NCI-H1417 (cell line): ENCODE measurements at places on chromosomes 4 and X.

DNA sequence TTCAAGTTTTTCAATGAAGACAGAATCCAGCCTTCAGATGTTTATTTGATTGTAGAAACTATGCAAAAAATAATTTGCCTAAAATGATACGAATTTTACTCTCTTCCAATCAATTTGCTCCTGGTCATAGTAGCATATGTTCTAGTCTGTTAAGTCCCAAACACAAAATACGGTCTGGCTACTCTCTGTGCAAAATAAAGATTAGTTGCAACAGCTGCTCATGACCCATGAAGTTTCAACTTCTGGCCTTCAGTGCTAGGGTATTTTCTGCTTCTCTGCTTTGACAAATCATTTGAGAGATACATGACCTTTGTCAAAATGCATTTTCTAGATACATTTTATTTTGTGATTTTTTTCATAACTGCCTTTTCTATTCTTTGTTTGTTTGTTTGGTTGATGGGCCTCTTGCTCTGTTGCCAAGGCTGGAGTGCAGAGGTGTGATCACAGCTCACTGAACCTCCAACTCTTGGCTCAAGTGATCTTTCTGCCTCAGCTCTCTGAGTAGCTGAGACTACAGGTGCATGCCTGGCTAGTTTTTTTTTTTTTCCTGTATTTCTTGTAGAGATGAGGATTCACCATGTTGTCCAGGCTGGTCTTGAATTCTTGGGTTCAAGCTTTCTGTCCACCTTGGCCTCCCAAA, 55.2 kb downstream of the TACR3 start:
- DNase-seq = no peak

GRCh38 chr4:24831637-24832036, 36.3 kb downstream of the SOD3 start:
- peak; percentile 20 for DNase-seq

DNA sequence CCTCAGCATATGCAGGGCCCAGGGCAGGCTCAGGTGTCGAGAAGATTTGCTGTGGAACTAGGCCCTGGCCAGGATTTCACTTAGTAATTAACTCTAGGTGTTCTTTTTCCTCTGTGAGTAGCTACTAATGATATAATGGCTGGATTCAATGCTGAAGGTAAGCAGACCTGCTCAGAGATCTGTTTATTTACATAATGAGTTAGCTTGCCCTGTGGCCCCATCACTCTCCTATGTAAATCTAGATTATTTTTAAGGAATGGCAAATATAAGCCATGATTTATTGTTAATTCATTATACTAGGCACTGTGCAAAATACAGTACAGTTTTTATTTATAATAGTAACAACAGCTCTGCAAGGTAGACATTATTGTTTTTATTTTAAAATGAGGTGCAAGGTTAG, 117.2 kb downstream of the IRF2 start:
- peak; percentile 3 for DNase-seq

DNA sequence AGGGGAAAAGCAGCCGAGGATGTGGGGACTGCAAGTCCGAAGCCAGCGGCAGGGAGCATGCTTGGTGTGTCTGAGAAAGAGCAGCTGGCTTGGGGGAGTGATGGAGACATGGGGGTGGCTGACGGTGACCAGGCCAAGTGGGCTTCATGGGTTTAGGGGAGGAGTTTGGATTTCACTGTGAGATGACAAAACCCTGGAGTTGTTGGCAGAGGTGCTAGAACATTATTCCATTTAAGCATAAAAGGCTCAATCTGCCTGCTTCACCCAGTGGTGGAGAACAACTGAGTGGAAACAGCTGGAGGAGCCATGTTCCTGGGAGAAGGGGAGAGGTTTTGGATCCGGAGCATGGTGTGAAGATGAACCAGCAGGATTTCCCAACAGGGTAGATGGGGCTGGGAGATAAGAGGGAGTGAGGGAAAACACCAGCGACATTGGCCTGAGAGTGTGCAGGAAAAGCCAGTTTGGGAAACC, 318.0 kb upstream of the TAPT1 start:
- DNase-seq = no peak

- DNase-seq = no peak
Observed at GRCh38 chr4:179486570-179487335, 2044.5 kb upstream of the AGA start.

GRCh38 chr4:56786955-56787354, 34.5 kb downstream of the SPINK2 start:
- no peak for DNase-seq

DNA sequence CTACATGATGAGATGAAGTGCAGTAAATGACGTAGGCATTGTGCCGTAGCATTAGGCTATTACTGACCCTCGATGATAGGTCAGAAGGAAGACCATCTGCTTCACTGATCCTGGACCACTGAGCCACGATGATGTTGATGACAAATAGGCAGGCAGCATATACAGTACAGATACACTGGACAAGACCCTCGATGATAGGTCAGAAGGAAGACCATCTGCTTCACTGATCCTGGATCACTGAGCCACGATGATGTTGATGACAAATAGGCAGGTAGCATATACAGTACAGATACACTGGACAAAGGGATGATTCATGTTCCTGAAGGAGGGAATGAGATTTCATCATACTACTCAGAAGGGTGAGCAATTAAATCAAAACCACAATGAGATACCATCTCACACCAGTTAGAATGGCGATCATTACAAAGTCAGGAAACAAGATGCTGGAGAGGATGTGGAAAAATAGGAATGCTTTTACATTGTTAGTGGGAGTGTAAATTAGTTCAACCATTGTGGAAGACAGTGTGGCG, 50.9 kb downstream of the BEND4 start:
- DNase-seq = no peak

- no peak for DNase-seq
Observed at GRCh38 chrX:6708676-6709380, 173.9 kb upstream of the VCX3A start.

DNA sequence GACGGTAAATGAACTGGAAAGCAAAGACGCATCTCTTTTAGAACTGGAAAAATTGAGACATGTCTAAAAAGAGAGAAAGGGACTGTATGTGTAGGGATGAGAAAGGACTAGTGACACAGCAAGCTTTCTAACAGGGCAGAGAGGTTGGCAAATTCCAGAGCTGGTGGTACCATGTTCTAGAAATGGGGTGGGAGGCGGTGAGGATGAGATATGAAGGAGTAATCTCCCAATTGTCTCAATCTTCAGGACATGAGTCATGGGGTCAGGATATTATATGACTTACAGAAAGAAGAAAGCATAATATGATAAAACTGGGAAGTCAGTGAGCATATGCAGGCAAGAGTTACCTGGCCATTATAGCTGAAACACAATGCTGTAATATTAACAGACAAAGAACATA, 14.2 kb downstream of the TAB3 start:
- peak; percentile 31 for DNase-seq

DNA sequence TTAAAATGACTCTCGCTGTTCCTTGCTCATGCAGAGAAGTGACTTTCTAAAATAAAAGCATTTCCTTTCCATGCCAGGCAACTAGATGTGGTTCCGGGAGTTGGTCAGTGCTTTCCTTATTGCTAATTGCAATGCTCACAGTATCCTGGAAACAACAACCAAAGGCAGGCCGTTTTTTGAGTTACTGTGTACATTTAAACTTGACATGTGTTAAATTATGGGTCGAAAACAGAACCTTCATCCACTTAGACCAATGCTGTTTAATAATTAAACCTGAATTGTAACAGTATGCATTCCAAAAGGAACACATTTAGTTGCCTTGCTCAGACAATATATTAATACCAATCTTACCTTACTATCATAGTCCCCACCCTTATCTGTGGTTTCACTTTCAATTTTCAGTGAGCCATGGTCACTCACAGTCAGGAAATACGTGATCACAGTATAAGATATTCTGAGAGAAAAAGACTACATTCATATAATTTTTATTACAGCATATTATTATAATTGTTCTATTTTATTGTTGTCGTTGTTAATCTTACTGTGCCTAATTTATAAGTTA, 102.6 kb downstream of the HS6ST2 start:
- DNase-seq = no peak

- DNase-seq = no peak
Observed at GRCh38 chr4:98573791-98574190, 84.6 kb downstream of the TSPAN5 start.

- no peak for DNase-seq
Observed at GRCh38 chr4:39278476-39278875, 87.7 kb downstream of the RFC1 start.

DNA sequence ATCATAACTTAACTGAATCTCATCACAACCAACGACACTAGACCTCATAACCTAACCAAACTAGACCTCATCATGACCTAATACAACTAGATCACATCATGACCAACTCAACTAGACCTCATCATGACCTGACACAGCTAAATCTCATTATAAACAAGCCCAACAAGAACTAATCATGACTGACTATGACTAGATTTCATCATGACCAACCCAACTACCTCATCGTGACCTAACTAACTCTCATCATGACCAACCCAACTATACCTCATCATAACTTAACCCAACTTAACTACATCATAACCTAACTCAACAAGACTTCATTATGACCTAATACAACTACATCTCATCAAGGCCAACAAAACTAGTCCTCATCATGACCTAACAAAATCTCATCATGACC, 86.8 kb downstream of the DHRSX start:
- no peak for DNase-seq

GRCh38 chr4:3013839-3014350, 50.5 kb downstream of the GRK4 start:
- no peak for DNase-seq

GRCh38 chr4:23084559-23085248, 392.0 kb downstream of the GBA3 start:
- DNase-seq = no peak

DNA sequence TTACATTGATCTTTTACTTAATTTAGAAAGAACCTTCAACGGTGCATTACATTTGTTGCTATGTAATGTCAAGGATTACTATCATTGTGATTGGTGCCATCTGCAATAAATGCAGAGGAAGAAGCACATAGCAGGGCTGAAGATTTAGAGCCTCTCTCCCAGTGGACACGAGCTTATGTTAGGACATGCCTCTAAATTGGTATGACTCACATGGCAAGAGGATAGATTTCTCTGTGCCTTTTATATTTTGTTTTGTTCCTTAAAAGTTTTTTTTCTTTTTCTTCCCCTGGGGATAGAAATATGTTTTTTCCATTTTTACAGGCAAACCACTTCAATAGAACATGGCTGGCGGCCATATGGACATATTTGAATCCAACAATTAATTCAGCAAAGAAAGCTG, 205.0 kb upstream of the HAND2 start:
- no peak for DNase-seq

GRCh38 chrX:148874636-148875246, 374.3 kb downstream of the AFF2 start:
- DNase-seq = no peak

- no peak for DNase-seq
Observed at GRCh38 chrX:9498236-9498635, 33.4 kb downstream of the TBL1X start.

DNA sequence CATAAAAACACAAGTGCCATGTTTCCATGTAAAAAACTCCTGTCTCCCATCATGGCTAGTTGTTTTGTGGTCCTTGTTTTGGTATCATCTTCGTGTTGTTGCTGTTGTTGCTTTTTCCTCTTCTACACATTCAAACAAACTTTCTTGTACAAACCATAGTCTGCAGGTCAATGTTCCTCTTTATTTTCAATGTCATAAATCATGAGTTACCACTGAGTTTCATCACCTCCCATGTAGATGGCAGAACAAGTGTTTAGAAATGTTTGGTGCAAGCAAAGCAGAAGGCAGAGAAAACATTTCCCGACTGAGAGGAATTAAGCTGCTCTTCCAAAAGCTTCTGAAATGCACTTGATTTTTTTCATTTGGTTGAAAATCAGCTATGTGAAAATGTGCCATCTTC, 166.0 kb downstream of the ANTXR2 start:
- no peak for DNase-seq

DNA sequence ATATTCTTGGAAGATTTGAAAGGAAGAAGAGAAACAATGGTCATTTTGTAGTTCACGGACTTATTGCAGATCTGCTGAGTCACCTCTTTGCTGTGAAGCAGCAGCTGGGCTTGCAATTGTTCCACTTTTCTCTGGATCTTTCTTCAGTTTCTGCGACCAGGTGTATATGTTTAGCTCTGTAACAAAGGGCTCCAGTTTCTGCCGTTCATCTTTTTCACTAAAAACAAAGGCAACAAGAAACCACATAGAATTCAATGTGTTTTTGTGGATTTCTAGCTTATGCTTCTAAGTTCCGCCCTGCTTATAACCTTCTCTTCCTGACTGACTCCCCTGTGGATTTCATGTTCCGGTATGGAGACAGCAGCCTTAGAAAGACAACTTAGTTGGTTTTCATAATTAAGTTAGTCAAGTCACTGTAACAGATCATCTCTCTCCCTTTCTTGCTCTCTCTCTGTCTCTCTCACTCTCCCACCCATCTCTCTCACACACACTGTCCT, 121.6 kb upstream of the EPHA5 start:
- DNase-seq = no peak

- DNase-seq = peak; percentile 24
Observed at GRCh38 chr4:25953740-25954139, 39.7 kb downstream of the SMIM20 start.

DNA sequence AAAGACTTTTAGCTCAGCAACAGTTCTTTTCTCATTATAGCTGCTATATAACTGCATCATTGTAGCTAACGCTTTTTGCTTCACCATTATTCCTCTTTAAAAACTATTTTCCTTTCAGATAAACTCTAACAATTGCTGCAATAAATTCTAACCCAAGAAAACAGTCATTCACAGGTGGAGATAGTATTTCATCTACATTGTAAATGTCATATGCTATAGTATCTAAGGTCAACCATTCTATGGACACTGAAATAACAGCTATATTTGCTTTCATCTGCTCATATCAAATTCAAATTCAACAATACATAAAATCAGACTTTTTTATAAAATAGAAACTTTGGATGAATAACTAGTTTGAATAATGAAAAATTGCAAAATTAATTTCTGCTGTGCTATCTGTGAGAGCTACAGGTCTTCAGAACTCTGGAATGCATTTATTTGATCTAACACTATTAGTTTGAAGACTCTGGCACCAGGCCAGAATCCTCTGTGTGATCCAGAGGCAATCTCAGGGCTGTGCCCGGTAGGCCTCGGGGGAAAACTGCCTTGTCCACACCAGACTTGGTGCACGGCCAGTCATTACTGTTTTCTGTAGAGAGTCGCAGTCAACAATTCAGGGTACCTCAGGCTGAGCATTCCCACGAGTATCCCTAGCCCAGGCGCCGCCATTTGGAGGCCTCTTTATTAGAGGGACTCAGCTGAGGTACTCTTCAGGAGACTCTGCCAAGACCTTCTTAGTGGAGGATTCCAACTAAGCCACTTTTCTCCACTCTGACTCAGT, 332.4 kb downstream of the SLC7A11 start:
- peak; percentile 16 for DNase-seq

DNA sequence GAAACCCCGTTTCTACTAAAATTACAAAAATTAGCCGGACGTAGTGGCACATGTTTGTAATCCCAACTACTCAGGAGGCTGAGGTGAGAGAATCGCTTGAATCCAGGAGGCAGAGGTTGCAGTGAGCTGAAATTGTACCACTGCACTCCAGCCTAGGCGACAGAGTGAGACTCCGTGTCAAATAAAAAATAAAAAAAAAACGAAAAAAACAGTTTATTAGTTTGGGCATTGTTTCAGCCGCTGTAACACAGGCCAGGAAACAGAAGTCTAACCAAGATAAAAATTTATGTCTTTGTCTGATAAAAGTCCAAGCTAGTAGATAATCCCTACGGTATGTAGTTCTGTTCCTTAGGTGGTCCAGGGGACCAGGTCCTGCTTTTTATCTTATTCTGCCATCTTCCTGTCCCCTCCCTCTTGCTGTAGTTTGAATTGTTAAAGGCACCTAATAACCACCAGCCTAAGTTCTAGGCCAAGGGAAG, 21.4 kb downstream of the USO1 start:
- no peak for DNase-seq

GRCh38 chr4:38855466-38855865, 1.2 kb downstream of the TLR6 start:
- no peak for DNase-seq
